MM.1S (cell line): ENCODE measurements at places on chromosomes 1 and 21.
A peak's percentile ranks its signal among the peaks of the same experiment; 100 is the strongest.

DNA sequence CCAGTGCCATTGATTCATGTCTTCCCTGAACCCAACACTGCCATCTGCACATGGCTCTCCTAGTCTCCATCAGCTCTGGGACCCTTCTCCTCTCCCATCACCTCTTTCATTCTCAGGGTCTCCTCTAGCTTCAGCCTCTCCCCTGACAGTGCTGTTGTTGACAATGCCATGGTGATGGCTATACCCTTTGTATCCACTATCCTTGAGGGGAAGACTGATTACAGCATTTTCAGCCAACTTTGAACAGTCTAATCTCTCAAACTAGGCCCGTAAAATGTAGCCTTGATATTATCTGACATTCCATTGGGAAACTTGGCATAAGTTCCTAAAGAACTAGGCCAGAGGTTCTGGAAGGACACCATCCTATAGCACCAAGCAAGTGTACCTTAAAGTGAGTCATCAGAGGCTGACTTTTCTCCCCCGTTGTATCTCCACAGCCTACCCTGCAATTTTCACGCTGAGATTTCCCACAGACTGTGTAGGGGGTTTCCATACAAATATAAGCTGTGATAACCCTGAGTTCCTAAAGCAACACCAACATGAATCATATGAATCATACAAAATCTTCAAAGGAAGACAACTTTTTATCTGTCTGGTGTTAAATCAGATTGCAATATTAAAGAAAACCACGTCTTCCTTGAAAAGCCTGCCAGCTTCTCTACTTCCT is 5.8 kb downstream of the HAO2 start:
- DNase-seq: no peak

GRCh38 chr1:43414634-43415223 is 25.0 kb downstream of the SZT2 start:
- DNase-seq: peak; percentile 43

- no peak for DNase-seq
Measured at GRCh38 chr1:63704443-63704842, 69.4 kb upstream of the ROR1 start.

GRCh38 chr1:162660574-162660973 is 28.3 kb downstream of the DDR2 start:
- DNase-seq: no peak

DNA sequence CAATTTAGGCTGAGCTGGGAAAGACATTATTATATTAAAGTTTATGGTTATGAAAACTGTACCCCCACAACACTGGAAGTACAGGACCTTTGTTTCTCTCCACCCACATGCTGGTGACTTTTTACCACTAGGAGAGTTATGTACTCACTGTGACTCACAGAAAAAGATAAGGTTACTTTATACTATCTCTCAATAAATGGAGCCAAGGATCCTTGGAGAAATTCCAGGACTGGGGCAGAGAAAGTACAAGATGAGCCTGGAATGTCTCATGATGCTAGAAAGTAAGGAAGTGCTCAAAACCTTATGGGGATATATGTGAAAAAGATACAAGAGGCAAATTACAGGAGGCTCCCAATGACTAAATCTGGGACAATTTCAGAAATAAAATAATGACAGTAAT is 63.9 kb upstream of the C1orf105 start:
- DNase-seq: no peak

GRCh38 chr1:197902454-197903195 is at the start of gene C1orf53:
Gene C1orf53, plus strand, starts transcription at chr1:197902630. Its CDS starts 20 bp downstream, at chr1:197902650.
- peak; percentile 95 for DNase-seq

- no peak for DNase-seq
Measured at GRCh38 chr1:244576259-244576892, 76.5 kb upstream of the DESI2 start.

DNA sequence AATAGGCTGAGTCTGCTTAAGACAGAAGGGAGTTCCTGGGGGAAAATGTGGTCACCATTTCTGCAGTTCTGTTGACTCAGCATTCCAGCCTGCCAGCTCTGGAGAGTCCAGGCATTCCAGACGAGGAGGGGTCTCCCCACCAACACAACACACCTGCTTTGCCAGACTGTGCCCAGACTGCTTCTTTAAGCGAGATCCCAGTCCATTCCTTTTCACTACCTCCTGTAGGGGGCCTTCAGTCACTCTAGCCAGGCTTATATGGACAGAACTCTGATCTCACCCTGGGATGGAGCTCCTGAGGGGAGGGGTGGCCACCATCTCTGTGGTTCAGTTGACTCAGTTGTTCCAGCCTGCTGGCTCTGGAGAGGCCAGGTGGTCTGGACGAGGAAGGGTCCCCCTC is 48.5 kb downstream of the UBE2U start:
- DNase-seq: no peak

DNA sequence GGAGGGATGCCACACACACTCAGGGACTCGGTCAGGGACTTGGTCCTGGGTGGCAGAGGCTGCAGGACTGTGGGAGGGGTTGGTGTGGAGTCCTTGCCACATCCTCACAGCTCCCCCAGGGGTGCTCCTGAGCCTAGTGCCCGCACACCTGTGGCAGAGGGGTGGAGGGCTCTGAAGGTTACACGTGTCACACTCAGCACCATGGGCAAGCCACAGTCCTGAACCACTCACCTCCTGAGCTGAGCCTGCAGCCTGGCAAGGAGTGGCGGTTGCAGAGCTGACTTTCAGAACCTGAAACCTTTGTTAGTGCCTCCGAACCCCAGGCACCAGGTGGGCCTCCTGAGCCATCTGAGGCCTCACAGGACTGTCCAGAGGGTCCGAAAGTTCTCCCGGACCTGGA is 249.2 kb upstream of the C1orf174 start:
- no peak for DNase-seq

GRCh38 chr1:165259706-165260428 is 96.6 kb downstream of the LMX1A start:
- no peak for DNase-seq

DNA sequence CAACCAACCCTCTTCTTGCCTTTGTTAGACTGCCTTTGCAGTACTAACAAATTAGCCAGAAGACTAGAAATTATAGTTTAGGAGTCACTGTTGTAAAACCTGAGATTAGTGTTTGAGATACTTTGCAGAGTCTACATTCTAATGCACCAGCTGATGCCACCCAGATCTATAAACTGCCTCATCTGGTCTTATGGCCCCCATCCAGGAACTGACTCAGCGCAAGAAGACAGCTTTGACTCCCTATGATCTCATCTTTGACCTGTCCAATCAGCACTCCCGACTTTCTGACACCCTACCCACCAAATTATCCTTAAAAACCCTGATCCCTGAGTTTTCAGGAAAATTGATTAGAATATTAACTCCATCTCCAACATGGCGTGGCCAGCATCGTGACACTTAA is 334.6 kb downstream of the RGS7 start:
- no peak for DNase-seq

DNA sequence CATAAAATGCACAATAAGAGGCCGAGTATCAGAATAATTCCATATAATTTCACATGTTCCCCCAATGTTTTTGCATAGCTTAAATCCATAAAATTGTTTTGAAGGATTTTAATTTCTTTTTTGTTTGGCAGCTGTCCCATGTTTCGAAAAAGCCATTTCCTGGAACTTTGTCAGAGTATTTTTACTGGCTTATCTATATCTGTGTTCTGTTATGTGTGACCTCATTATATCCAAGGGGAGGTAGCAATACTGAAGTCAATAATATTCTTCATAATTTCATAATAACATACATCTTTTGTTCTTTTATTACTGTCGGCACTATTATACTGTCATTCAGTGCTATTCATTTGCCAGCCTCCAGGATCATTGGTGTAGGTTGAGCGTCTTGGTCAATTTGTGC is 9.4 kb upstream of the BACH1 start:
- DNase-seq: no peak

GRCh38 chr1:5164158-5164557 is 509.7 kb downstream of the AJAP1 start:
- DNase-seq: no peak

DNA sequence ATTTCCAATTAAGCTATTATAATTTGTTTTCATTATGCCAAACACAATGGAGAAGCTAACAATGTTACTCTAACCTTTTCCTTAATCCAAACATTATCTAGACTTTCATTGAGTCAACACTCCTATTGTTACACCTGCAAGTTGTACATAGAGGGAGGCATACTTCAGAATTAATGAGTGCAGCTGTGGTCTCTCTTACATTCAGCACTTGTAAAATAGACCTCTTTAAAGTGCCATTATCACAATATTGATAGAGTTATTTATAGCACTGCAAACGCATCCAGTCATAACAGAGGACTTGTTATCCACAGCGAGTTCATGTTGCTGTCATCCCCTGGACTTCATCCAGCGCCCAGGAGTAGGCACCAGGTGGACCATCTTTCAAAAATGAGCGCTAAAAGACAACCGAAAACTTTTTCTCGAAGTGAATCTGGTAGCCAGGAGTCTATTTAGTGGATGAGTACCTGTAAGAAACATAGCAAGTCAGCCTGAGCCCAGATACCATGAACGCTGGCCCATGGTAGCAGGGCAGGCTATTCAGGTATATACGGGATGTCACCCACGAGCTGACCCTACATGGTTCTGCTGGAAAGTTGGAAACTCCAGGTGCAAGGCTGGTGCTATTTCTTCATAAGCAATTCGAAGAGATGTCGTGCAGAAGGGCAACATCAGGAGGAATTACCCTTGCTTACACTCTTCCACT is 70.6 kb upstream of the NFIA start:
- DNase-seq: no peak

GRCh38 chr1:3674100-3675094 is 22.1 kb downstream of the TP73 start:
- no peak for DNase-seq

- no peak for DNase-seq
Measured at GRCh38 chr1:36068866-36069265, 15.0 kb upstream of the TEKT2 start.

- no peak for DNase-seq
Measured at GRCh38 chr1:232937741-232938375, 12.6 kb upstream of the NTPCR start.

GRCh38 chr1:219171192-219171935 is 2.3 kb upstream of the LYPLAL1 start:
- DNase-seq: no peak

DNA sequence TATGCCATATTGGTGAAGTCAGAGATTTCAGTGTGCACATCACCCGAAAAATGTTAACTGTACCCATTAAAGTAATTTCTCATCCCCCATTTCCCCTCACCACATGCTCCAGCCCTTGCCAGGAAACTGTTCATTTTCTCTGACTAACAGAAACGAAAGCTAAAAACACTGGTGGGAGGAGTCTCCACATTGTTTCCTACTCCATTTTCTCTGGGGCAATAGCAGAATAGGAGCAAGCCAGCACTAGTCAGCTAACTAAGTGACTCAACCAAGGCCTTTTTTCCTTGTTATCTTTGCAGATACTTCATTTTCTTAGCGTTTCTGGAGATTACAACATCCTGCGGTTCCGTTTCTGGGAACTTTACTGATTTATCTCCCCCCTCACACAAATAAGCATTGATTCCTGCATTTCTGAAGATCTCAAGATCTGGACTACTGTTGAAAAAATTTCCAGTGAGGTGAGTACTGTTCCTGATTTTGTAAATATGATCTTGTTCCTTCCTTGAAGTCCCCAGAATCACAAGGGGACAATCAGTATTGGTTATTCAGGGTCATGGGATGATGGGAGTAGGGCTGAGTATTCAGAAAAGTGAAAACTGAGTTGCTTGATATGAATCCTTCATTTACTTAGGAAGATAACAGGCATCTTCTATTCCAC is at the start of gene IFI16:
Gene IFI16 (plus strand): TSS at position 204 of the 658 bp plus-strand sequence. CDS start 4,774 bp downstream, outside the sequence.
- peak; percentile 93 for DNase-seq

DNA sequence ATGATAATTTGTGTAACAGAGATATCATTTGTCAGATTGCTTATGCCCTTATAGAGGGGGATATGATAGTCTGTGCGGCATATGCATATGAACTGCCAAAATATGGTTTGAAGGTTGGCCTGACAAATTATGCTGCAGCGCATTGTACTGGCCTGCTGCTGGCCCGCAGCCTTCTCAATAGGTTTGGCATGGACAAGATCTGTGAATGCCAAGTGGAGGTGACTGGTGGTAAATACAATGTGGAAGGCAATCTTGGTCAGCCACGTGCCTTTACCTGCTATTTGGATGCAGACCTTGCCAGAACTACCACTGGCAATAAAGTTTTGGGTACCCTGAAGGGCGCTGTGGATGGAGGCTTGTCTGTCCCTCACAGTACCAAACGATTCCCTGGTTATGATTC is 82.4 kb downstream of the ZMYM4 start:
- no peak for DNase-seq

DNA sequence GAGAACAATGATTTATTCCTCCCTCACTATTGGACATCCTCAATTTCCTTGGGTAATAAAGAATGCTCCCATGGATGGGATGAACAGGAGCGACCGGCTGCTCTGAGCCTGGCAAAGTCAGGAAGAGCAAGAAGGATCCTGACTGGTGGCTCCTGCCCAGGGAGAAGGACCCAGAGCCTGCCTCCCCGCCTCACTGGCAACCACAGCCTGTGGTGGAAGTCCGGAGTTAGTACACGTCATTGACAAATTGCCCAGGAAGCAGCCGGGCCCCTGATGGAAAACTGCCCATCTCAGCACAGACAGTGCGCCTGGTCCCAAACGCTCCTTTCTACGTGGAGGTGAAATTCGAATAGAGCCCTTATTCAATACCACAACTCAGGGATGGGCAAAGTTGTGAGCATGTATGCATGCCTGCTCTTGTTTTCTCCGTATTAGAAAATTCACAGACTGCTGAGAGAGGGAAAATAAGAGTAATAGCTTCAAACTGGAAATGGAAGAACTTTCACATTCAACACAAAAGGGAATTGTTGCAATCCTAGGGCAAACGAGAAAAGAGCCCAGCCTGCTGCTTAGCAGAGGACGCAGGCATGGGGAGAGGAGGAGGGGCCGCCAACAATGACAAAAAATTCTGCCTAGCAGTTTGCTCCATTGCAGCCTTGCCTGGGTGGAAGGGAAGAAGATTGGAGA is 397.1 kb upstream of the VAMP3 start:
- DNase-seq: no peak

GRCh38 chr1:231016234-231016633 is 23.8 kb downstream of the FAM89A start:
- DNase-seq: no peak

- peak; percentile 41 for DNase-seq
Measured at GRCh38 chr1:32063261-32063681, 9.5 kb upstream of the TMEM39B start.

GRCh38 chr21:43593078-43593477 is 66.2 kb downstream of the HSF2BP start:
- no peak for DNase-seq

GRCh38 chr1:40818264-40818961 is 34.8 kb downstream of the KCNQ4 start:
- DNase-seq: peak; percentile 73
